ENCODE measurements at places on chromosomes 2 and 18. TPM values are rescaled to one million over a fixed set of nuclear protein-coding genes. Genes with fewer than 3 reads are reported as not detected.

THOC1 gene
- 124 TPM for polyA plus RNA-seq

IL18R1 gene
- polyA plus RNA-seq = 5.6 TPM

SNORC gene
- 0.90 TPM for polyA plus RNA-seq

MERTK gene
- 16.6 TPM for polyA plus RNA-seq

MEP1B gene
- polyA plus RNA-seq = 0.09 TPM

NYAP2 gene
- polyA plus RNA-seq = 0.12 TPM

BBS5 gene
- polyA plus RNA-seq = 14.3 TPM

MTCL1 gene
- 9.2 TPM for polyA plus RNA-seq

RAB27B gene
- 10.6 TPM for polyA plus RNA-seq

KCNG2 gene
- 0.27 TPM for polyA plus RNA-seq

EN1 gene
- 0.18 TPM for polyA plus RNA-seq

STK39 gene
- 25.2 TPM for polyA plus RNA-seq

REG3A gene
- not detected for polyA plus RNA-seq

RESP18 gene
- not detected for polyA plus RNA-seq

SIX2 gene
- polyA plus RNA-seq = 0.35 TPM

AQP12B gene
- polyA plus RNA-seq = not detected

CAPN14 gene
- polyA plus RNA-seq = 0.27 TPM

KRTCAP3 gene
- 12.1 TPM for polyA plus RNA-seq

FAM161A gene
- 31.4 TPM for polyA plus RNA-seq

TXNDC2 gene
- polyA plus RNA-seq = 0.14 TPM

GULP1 gene
- 63.9 TPM for polyA plus RNA-seq

CHRND gene
- 0.12 TPM for polyA plus RNA-seq

C2orf66 gene
- 0.28 TPM for polyA plus RNA-seq

COL4A4 gene
- 8.9 TPM for polyA plus RNA-seq

ZNF804A gene
- polyA plus RNA-seq = not detected

DNER gene
- 1.4 TPM for polyA plus RNA-seq

CCDC141 gene
- polyA plus RNA-seq = 3.4 TPM

LOXHD1 gene
- polyA plus RNA-seq = 0.90 TPM

ID2 gene
- 369 TPM for polyA plus RNA-seq

WNT10A gene
- not detected for polyA plus RNA-seq

EVX2 gene
- not detected for polyA plus RNA-seq

DSG1 gene
- not detected for polyA plus RNA-seq

SULT1C4 gene
- polyA plus RNA-seq = 69.8 TPM

INPP5D gene
- 12.6 TPM for polyA plus RNA-seq

RBBP8 gene
- 32.0 TPM for polyA plus RNA-seq

IL36A gene
- not detected for polyA plus RNA-seq

LRP1B gene
- 0.81 TPM for polyA plus RNA-seq

DSG4 gene
- not detected for polyA plus RNA-seq

NTSR2 gene
- polyA plus RNA-seq = not detected

GKN1 gene
- polyA plus RNA-seq = not detected

IL36B gene
- polyA plus RNA-seq = not detected

NT5DC4 gene
- 0.06 TPM for polyA plus RNA-seq

HOXD8 gene
- 1.5 TPM for polyA plus RNA-seq

RIOK3 gene
- polyA plus RNA-seq = 65.7 TPM

CNTNAP5 gene
- polyA plus RNA-seq = not detected
